Cardiac fibroblast (primary cell): ENCODE measurements at places on chromosomes 1 and 21.

DNA sequence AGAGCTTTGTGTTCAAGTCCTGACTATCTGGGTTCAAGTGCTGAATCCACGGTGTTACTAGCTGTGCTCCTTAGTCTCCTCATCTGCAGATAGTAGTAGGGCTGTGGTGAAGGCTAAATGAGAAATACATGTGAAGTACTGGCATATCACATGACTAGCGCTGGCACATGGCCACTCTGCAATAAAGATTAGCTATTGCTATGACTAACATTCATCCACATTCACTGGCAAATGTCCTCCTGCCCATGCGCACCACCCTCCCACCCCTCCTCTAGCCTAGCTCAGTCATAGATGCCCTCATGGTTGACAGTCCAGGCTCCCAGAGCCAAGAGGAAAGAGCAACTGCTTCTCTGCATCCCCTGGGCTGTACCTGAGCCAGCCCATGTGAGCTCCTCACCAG lies 8.5 kb upstream of the COL8A2 start:
- DNase-seq: peak; percentile 96

- DNase-seq: no peak
These were observed 18.5 kb downstream of the NPHP4 start for GRCh38 chr1:5973771-5974170.

GRCh38 chr1:231236938-231237337 lies 4.1 kb upstream of the GNPAT start:
- DNase-seq: no peak

- peak; percentile 74 for DNase-seq
These were observed 36.6 kb downstream of the RGL1 start for GRCh38 chr1:183841550-183841949.

DNA sequence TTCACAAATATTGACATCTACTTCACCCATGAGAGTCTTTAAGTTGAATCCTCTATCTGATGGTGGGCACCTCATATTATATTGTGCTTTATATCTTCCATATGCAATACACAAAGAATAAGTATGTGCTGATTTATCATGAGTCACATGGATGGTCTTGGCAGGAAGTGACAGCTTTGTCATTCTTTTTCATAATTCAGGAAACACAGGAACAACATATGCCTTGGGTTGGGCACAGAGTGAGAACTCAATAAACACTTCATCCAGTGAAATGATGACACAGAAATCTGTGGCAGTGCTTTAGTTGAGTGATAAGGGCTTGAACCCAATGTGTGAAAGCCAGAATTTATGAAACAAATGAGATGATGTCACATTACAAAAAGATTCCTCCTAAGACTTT lies 41.2 kb downstream of the GADD45A start:
- peak; percentile 33 for DNase-seq

GRCh38 chr1:1583347-1584010 lies 8.8 kb upstream of the SSU72 start:
- DNase-seq: no peak

- DNase-seq: peak; percentile 68
These were observed at the start of gene KIAA1614 for GRCh38 chr1:180912801-180913565. KIAA1614 (plus strand) TSS chr1:180912897; CDS start chr1:180913244, 347 bp downstream.

GRCh38 chr1:216921866-216922265 lies 198.6 kb upstream of the ESRRG start:
- DNase-seq: no peak

DNA sequence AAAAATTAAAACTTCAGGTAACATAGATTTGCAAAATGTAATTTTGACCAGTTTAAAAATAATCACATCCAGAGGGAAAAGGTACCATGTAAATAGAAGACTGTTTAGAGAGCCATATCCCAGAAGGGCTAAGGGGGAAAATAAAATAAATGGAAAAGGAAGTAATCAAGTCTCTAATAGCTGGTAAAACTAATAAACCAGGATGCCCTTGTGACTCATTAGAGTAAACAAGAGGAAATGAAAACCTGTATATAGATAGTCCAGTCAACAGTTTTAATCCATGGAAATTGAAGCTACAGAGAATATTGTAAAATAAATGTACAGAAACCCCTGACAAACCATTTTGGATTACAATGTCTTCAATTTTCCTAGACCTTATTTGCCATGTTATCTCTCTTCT lies 698.0 kb upstream of the RGS18 start:
- DNase-seq: no peak
